ENCODE measurements at places on chromosomes 2 and 18. TPM values are rescaled to one million over a fixed set of nuclear protein-coding genes. Genes with fewer than 3 reads are reported as not detected.
A peak's percentile ranks its signal among the peaks of the same experiment; 100 is the strongest.

DNA sequence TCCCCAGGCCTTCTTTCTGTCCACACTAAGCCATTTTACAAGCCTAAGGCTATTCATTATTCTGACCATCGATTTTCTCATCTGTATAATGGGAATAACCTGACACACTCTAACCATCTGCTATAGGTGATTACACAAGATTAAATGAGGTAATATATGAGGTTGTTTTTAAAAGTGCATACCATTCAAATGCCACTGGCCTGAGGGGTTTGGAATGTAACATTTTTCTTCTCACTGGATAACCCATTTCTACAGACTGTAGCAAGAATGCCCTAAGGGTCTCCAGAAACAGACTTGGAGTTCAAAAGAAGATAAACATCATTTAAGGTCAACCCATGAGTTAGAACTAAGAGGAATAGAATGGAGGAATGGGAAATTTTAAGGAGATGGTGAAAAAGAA lies 111.7 kb upstream of the SETBP1 start:
- DNase-seq: no peak

DNA sequence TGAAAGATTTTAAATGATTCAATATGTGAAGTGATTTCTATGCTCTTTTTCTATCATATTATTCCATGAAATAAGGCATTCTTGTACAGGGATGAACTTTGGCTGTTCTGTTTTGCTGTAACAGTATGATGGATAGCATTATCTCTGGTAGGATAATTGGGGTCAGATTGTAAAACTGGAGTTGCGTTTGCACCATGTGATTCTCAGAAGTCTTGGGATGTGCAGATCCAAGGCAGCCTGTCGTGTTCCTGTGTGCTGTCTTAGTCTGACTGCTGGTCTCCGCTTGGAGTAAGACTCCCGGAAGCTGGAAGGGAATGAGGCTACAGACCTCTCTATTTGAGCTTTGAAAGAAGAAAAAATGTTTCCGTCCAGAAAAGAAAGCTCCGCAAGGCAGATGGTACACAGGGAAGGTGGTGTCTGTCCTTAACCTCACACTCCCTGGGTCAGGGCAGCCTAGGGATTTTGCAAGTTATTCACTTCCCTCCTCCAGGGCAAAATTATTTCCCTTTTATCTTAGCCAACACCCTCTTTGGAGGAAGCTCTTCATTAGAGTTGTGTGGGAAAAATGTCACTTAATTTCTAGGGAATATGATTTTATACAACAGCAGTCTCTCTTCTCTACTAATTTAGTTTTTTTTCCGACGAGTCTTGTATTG lies 250.6 kb downstream of the PTPRM start:
- no peak for DNase-seq

DNA sequence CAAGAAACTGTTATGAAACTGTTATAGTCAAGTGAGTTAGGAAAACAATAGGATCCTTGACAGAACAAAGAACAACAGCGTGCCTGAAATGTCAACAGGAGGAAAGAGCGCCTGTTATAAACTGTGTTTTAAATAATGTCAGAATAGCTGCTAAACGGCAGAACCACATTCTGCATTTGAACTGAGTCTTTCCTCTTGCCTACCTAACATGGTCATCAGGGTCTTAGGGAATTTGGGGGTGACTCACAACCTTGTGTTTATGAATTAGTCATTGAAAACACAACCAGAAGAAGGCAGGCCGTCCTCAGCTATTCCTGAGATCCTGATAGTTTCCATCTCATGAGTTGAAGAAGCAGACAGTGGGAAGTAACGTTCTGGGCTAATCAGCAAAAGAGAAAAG lies 222.0 kb upstream of the FN1 start:
- DNase-seq: peak; percentile 79

DNA sequence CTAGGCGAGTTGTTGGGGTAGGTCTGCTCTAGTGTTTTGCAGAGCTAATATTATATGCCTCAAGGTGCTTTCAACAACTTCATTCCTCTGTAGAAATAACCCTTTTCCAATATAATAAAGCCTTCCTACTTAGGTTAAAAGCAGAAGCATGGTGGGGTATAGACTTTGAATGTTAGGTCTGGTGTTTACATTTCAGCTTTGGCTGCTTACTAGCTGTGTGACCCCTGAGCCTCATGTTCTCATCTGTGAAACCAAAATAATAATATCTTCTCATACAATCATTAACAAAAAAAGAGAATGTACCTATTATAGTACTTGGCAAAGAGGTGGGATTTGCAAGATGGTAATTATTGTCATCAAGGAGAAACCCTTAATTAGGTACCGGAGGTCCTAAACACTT lies 386.6 kb downstream of the NBAS start:
- DNase-seq: no peak

Gene LONRF2
- total RNA-seq: 1.2 TPM

- no peak for DNase-seq
Measured at GRCh38 chr18:2898186-2898640, 51.4 kb downstream of the EMILIN2 start.

Measured in H4 (cell line).